ENCODE measurements at places on chromosomes 16 and 17.

- no peak for DNase-seq
Observed at GRCh38 chr16:50245417-50246298, 20.7 kb upstream of the ADCY7 start.

- DNase-seq = no peak
Observed at GRCh38 chr17:62109924-62110323, 44.8 kb upstream of the MED13 start.

- no peak for DNase-seq
Observed at GRCh38 chr17:76504117-76504516, 2.9 kb upstream of the RHBDF2 start.

DNA sequence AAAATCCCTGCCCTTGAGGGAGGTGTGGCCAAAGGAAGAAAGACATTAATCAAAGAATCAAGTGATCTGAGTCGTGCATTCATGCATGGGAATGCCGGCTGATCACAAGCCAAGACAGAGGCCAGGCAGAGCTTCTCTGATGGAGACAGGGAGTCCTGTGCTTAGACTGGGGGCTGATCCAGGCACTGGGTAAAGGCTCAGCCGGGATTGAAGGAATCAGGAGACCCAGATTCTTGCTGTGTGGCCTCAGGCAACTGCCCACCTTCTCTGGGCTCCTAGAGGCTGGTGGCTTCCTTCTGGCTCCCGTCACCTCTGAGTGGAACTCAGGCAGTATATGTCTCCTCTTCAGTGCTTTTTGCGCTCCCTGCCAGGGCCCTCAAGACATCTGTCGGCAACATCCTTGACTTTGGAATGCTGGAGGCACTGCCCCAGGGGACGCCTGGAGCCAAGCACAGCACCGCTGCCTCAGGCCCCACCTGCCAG is 17.7 kb downstream of the RAI1 start:
- DNase-seq = no peak

- DNase-seq = no peak
Observed at GRCh38 chr17:7558544-7559319, at the start of gene TNFSF13. TSS of gene TNFSF13 (plus strand) at chr17:7558750. CDS start at chr17:7559040, 290 bp downstream.

DNA sequence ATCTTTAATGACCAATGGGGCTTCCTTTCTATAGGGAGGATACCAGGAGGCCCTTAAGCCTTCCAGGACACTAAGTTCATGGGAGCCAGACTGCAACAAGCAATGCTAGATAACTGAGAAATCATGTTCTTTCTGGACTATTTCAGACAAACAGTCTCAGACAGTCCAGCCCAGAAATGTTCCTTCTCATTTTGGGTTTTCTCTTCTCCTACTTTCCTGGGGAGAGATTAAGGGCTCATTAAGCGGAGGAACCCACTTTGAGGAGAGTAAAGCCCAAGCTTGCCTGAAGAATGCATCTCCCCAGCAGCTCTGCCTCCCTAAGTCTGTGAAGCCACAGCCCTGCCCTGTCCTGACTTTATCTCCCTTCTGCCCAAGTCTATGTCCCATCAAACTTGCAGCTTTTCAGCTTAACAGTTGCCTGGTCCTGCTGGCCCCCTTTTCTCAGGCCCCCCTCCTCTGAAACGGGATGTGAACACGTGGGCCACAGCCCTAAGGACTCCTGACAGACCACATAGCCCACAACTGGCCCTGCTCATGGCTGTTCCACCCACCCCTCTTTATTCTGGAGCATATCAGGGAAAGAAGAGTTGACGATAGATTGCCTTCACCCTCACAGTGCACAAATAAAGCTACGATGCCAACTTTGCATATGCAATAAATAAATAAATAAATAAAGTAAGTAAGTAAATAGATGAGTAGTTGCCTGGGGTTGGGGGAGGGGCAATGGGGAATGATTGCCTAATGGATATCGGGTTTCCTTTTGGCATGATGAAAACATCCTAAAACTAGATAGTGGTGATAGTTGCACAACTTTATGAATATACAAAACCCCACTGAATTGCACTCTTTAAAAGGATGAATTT is 111.0 kb downstream of the N4BP1 start:
- no peak for DNase-seq

DNA sequence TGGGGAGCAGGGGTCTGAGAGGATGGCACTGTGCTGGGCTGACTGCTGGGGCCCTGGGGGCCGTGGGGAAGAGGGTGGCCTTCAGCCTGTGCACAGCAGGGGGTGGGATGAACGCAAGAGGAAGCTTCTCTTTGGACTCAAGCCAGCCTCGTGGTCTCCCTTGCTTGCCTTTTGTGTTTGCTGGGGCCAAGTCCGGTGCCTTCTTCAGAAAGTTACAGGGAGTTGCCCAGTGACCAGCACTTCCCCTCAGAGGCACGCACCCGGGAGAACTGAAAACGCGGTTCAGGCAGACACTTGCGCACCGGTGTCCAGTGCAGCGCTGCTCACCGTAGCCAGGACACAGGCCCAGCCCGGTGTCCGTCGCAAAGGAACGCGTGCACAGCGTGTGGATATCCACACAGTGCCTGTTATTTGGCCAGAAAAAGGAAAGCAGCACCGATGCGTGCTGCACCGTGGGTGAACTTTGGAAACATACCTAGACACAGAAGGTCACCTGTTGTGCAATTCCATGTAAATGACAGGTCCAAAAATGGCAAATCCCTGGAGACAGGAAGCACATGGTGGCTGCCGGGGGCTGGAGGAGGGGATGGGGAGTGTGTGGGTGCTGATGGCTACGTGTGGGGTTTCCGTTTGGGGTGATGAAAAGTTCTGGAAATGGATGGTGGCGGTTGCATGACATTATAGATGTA is 29.4 kb upstream of the NUDT16L1 start:
- DNase-seq = no peak

- no peak for DNase-seq
Observed at GRCh38 chr16:67461600-67462278, 19.2 kb downstream of the ATP6V0D1 start.

DNA sequence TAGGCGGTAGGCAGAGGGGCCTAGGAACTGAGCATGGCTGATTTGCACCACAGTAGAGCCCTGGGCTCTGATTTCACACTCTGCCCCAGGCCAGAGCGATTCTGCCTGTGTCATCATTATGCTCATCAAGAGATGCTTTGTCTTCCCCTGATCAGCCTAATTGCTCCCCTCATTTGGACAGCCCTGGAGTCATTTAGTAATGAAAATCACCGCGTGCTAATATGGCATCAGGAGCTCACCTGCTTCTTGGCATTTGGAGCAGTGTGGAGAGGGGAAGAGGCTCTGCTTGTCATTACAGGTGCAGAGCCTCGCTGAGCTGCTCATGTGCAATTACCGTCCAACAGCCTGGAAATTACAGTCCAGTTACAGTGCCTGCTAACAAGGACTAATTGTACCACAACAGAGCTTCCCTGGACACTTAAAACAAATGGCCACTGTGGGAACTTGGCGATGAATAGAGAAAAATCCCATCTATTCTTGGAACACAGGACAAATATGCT is 157.1 kb upstream of the WSCD1 start:
- no peak for DNase-seq

- DNase-seq = no peak
Observed at GRCh38 chr16:69444873-69445517, 20.6 kb downstream of the CYB5B start.

GRCh38 chr16:50842589-50842988 is 100.7 kb downstream of the CYLD start:
- no peak for DNase-seq

DNA sequence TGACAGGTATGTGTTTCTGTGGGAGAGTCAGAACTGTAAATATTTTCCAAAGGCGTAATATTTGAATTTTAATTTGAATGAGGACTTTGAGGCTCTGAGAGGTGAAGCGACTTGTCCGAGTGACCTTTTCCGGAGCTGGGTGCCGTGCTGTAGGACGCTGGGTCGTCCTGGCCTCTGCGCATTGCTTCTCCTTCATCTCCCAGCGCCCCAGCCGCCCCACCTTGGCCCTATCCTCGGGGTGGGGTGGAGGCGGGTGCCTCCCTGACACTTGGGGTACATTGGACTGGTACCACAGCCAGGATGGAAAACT is 147.8 kb downstream of the SPECC1 start:
- no peak for DNase-seq

GRCh38 chr17:17778308-17779014 is 58.3 kb downstream of the SREBF1 start:
- DNase-seq = no peak

GRCh38 chr17:76695059-76695831 is 15.5 kb downstream of the MXRA7 start:
- no peak for DNase-seq

- no peak for DNase-seq
Observed at GRCh38 chr16:12110361-12111107, 134.0 kb downstream of the SNX29 start.

DNA sequence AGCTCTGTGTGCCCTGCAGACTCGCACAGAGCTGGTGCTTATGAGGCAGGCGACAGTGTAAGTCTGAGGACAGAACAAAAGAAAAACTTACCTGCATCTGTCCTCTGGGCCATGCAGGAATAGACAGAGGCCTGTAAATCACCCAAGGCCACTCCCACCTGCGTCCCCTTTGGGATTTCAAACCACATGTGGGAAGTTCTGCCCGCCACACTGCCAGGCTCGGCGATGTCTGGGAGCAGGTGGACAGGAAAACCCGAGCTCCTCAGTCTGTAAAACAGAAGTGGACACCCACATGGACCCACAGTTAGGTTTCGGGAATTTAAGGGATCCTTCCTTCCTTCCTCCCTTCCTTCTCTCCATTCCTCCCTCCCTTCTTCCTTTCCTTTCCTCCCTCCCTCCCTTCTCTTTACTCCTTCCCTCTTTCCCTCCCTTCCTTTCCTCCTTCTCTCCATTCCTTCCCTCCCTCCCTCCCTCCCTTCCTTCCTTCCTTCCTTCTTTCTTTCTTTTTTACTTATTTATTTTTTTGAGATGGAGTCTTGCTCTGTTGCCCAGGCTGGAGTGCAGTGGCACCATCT is 12.0 kb upstream of the TRPV1 start:
- DNase-seq = no peak

DNA sequence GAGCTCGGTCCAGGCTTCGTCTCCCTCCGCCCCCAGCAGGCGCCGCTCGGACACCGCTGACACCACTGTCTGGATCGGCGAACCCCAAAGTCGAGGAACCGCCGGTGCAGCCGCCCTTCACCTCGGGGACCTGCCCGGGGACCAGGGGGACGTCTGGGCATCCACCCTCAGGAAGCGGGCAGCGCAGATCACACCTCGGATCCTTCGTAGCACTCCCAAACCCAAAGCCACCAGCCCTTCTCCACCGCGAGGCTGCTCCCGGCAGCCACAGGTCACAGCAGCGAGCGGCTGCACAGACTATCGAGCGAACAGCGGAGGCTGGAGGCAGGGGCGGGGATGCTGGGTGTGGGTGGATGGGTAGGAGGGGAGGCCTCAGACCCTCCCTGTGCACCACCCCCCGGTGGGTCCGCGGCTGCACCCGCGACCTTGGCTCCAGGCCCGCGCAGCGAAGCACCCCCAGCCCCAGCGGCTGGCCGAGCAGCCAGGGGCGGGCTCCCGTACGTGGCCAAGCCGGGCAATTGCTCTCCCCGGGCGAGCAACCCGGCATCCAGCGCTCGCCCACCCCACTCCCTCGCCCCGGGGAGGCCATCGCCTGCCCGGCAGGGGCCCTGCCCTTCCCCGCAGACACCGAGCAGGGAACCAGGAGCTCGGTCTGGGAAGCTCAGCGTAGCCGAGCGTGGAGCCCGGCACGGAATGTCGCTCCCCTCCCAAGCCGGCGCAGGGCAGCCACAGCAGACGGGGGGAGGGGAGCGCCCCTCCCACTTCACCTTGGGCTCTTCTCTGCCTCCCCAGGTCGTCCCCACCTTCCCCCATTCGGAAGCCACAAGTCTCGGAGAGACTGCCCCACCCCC is 1.0 kb downstream of the SDK2 start:
- DNase-seq = no peak

- DNase-seq = no peak
Observed at GRCh38 chr17:81164371-81165245, 699 bp upstream of the PVALEF start.

GRCh38 chr17:67558740-67559380 is 158.9 kb upstream of the NOL11 start:
- DNase-seq = no peak

GRCh38 chr16:70433458-70434103 is 5.3 kb downstream of the ST3GAL2 start:
- no peak for DNase-seq

DNA sequence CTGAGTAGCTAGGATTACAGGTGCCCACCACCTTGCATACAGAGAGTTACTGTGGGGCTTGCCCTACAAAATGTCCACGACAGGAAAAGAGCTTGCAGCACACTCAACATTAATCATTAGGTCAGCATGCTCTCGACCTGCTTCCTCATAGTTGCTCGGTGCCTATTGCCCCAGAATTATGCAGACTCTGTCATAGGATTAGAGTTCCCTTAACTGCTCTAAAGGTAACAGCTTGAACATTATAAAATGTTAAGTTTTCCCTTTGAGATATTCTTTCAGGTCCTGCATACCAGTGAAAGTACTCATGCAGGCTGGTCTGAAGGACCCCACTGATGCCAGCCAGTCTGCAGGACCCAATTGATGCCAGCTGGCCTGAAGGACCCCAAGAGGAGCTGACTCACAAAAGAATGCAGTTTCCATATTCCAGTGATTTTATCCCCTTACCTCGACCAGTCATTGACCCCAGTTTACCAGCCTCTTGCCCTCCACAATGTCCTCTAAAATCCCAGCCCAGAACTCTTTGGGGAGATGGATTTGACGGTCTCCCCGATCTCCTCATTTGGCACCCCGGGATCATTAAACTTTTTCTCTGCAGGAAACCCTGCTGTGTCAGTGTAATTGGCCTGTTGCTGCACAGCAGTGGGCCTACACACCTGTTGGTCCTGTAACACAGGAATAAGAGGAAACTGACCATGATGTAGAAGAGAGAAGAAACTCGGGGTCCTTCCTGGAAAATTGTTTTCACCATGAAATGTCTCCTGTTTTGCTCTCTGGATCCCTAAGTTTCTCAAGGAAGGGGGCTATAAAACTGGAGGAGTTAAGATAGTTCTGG is 10.6 kb downstream of the ICAM2 start:
- DNase-seq = no peak

DNA sequence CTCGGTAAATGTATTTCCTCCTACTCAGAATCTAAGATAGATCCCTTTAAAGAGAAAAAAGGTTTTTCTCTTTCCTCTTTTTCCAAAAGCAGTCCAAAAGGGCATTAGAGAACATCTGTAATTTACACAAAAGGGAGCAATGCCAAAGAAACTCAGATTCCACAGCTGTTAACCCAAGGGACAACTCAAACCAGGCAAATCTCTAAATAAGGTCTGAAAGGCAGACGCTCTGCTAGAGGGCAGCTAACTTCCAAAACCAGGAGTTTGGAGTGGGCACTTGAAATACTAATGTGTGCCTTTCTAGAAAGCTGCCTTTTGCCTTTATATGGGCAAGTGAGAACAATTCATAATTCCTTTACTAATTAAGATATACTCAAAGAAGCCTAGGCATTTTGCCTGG is 435.7 kb downstream of the ZFHX3 start:
- no peak for DNase-seq

GRCh38 chr17:60167065-60167741 is 17.4 kb downstream of the CA4 start:
- no peak for DNase-seq

- no peak for DNase-seq
Observed at GRCh38 chr17:79613195-79613772, 2.4 kb upstream of the RBFOX3 start.

GRCh38 chr17:64741038-64741641 is 79.0 kb upstream of the SMURF2 start:
- no peak for DNase-seq

GRCh38 chr17:29331075-29331707 is 37.2 kb upstream of the NUFIP2 start:
- no peak for DNase-seq
